LoVo (cell line): ENCODE measurements at places on chromosomes 1 and 21.

DNA sequence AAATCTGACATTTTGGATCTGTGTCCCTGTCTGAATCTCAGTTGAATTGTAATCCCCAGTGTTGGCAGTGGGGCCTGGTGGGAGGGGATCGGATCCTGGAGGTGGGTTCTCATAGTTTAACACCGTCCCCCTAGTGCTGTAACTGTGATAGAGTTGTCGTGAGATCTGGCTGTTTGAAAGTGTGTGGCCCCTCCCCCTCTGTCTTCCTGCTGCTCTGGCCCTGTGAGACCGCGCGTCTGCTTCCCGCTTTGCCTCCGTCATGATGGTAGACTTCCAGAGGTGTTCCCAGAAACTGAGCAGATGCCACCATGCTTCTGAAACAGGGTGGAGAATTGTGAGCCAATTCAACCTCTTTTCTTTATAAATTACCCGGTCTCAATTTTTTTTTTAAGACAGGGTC, 25.0 kb downstream of the AGPAT3 start:
- no peak for DNase-seq

DNA sequence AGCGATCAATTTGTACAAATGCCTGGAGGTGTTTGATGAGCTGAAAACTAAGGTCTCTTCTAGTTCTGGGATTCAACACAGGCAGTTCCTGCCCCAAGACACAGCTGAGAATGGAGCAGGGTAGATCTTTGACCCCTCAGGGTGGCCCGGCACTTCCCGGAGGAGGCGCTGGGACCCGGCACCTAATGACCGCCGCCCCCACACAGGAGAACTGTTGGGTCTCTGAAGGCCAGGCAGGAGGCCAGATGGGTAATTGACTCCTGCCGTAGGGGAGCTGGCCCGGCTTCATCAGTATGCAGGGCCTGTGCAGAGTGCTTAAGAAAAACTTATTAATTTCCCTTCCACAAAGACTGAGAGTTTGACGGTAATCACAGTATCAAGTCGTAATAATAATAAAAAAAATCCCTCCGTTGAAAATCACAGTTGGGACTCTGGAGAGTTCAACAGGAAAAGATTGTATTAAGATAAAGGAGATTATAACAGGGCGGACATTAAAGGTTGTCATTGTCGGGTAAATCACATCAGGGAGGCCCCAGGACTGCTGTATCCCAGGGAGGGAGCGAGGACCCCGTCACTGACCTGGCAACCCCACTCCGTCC, 51.7 kb downstream of the UBIAD1 start:
- no peak for DNase-seq

- no peak for DNase-seq
Measured at GRCh38 chr1:55717111-55717510, 501.9 kb upstream of the USP24 start.

GRCh38 chr1:45097944-45098343, 85.9 kb downstream of the UROD start:
- DNase-seq, result no peak

- DNase-seq, result no peak
Measured at GRCh38 chr1:182430263-182431068, 19.5 kb upstream of the RGSL1 start.

DNA sequence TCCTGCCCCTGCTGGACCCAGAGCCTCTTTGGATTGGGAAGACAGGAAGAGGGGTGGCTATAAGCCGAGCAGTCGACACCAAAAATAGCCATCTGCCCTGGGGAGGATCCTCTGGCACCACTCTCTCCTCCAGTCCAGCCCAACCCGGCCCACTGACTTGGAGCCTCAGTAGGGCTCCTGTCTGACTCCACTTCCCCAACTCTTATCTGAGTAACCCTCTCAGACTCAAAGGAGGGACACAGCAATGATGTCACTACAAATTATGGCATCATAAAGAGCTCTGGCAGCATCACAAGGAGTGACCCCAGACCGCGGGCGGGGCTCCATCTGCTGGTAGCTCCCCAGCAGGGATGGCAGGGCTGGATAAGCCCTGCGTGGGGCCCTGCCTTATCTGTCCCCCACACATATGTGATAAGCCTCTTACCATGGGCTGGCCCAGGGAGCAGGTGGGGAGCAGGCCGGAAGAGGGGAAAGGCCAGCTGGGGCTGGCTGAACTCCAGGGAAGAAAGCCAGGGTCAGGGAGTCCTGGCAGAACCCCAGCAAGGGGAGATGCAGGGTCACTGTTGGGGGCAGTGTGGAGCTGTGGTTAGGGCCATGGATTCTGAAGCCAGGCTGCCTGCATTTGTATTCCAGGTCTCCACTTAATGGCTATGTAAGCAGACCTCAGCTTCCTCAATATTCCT, 4.6 kb upstream of the SLC6A9 start:
- DNase-seq, result no peak

- DNase-seq, result no peak
Measured at GRCh38 chr1:28297826-28298225, 31.0 kb upstream of the MED18 start.

GRCh38 chr1:7614576-7615074, 156.5 kb upstream of the VAMP3 start:
- no peak for DNase-seq

- DNase-seq, result no peak
Measured at GRCh38 chr1:211485480-211485857, 6.5 kb downstream of the RD3 start.

GRCh38 chr1:193009501-193009900, 49.7 kb downstream of the UCHL5 start:
- no peak for DNase-seq

DNA sequence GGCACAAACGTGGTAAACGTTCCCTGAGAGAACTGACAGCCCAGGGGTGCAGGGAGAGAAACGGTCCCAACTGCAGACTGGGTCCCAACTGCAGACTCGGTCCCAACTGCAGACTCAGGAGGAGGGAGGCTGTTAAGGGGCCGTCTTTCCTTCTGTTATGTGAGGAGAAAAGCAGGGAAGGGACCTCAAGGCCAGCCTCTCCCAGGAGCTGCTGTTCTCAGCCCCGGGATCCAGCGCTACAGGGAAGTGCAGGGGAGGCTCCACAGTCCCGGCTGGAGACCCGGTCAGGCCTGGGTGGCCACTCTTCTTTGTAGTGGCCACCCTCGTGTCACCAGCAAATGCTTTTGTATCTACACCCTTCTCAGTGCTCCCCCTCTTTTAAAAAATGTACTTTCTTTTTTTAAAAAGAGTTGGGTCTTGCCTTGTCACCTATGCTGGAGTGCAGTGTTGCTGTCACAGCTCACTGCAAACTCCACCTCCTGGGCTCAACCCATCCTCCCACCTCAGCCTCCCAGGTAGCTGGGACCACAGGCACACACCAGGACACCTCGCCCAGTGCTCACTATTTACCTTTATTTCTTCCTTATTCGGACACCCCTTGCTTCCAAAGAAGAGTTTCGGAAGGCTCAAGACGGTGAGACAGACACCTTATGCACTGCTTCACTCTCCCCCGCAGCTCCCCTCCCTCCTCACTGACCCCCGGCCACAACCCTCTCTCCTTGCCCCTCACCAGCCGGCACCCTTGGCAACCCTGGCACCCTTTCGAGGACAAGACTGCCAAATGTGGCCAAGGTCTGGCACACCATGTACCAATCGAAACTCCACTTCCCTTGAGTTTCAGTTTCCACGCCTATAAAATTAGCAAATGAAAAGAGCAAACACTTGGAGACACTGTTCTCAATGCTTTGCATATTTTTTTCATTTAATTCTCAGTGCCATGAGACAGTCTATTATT, 21.8 kb downstream of the CAPN2 start:
- no peak for DNase-seq

GRCh38 chr1:174314433-174314832, 133.3 kb upstream of the GPR52 start:
- no peak for DNase-seq

- no peak for DNase-seq
Measured at GRCh38 chr1:10388387-10388715, 10.5 kb upstream of the PGD start.

- no peak for DNase-seq
Measured at GRCh38 chr1:206415942-206416341, 54.3 kb upstream of the IKBKE start.

- DNase-seq, result no peak
Measured at GRCh38 chr1:25927521-25928265, 21.5 kb upstream of the STMN1 start.

DNA sequence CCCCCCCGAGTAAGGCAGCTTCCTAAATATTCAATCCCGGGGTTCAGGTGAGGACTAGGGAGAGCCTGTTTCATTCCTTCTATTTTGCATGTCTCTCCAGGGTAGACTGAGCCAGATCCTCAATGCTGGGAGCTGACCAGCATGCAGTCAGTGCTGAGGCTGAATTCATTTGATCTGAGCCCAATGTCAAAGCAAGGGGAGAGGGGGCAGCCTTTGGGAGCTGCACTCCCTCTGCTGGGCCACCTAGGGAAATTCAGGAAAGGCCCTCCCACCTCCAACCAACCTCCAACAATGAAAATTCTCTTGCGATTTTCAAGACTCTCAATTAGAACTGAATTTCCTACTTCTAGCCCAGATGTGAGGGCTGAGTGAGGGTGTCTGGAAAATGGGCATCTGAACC, 371.2 kb downstream of the NPHP4 start:
- DNase-seq, result peak; percentile 27

DNA sequence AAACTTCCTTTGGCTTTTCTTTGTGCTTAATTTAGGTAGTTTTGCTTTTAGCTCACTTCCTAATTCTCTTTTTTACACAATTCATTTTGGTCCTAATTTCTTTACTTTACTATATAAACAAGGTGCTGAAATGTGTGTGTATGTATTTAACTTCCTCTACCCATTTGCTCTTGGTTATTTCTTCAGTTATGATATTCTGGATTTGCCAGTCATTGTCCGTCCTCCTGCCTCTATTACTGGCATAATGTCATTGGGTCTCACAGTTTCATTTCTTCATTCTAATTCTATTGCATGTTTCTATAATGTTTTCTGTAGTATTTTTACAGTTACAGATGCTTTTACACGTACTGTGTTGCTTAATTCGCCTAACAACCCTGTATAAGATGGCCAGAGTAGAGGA, 96.2 kb downstream of the ZMYM4 start:
- no peak for DNase-seq

GRCh38 chr1:34272152-34272551, 95.4 kb downstream of the C1orf94 start:
- DNase-seq, result no peak

DNA sequence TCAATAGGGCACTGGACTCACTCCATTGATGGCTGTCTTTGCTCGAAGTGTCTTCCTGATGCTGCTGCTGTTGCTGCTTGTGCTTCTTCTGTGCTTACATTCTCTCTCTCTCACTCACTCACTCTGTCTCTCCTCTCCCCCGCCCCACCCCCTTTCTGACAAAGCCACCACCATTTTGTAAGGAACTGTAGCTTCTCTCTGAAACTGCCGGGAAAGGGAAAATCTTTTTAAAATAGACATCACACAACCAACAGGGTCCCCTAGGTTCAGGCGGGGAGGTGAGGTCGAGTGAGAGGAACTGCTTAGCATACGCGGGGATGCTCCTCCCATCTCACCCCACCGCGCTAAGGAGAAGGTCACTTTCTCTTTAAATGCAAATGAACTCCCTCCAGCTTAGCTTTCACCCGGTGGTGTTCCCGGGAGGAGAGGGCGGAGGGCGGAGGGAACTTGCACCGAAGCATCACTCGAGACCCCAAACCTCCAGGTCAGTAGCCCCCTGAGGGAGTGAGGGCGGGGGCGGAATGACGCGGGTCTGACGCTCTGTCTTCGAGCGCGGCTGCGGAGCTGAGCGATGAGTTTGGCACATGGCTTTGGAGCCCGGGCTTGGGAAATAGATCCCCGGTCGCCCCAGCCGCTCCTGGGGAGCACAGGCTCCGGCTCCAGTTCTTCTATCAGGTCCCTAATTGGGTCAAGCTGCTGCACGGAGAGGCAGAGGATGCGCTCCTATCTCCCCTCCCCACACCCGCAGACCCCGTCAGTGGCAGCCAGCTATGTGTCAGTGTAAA, at the start of gene CCDC28B:
TSS of gene CCDC28B (plus strand) at position 370 of the 785 bp plus-strand sequence. CDS start 1,341 bp downstream, outside the sequence.
- peak; percentile 61 for DNase-seq

DNA sequence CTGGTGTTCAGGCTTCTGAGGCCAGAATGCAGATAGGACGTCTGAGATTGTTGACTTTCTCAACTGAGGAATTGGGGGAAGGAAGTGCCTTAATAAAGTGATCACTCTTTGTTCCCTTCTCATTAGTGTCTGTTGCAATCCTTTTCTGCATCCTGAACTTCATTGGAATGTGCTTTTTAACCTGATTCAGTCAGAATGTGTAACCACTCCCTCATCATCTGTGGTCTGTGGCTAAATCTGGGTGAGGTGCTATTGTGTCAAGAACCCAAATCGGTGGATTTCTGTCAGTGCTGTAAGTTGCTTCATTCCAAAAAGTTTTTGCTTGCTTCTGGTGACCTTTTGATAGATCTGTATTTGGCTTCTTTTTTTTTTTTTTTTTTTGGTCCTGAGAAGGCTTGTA, 38.2 kb downstream of the ARID1A start:
- DNase-seq, result no peak

- DNase-seq, result no peak
Measured at GRCh38 chr1:40477678-40478053, 576 bp downstream of the ZFP69 start.

GRCh38 chr1:23217421-23218115, at the start of gene HTR1D:
TSS of gene HTR1D (minus strand) at chr1:23217502. CDS start at chr1:23194219, 23,283 bp downstream.
- peak; percentile 23 for DNase-seq

DNA sequence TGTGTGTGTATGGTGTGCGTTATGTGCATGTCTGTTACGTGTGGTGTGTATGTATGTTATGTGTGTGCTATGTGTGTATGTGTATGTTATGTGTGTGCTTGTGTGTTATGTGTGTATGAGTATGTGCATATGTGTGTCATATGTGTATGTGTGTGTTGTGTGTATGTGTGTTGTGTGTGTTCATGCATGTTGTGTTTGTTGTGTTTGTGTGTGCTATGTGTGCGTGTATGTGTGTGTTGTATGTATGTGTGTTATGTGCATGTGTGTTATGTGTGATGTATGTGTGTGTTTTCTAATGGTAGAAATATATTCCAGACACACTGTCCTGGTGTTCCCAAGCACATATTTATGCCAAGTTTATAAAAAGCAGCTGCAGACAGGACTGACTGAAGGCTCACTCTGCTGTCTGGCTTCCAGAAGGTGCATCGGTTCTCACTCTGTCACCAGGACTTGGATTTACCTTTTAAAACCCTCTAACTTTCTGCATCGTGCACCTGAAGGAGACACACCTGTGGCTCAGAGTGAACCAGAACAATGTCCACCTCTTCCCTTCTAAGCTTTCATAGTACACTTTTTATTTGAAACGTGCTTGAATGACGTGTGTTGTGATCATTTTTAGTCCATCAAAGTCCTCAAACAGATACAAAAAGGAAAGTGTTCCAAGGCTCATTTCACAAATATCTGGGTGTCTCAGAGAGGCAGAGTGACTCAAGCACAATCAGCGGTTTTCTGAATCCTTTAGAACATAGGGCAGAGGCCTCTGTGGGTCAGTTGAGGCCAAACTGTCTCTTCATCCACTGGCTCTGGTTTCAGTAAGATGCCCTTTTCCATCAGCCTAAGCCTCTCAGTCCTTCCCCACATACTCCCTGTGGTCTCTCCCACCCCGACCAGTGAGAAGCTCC, 49.9 kb downstream of the TOMM20 start:
- no peak for DNase-seq
